ENCODE measurements at places on chromosomes 3 and 15.

DNA sequence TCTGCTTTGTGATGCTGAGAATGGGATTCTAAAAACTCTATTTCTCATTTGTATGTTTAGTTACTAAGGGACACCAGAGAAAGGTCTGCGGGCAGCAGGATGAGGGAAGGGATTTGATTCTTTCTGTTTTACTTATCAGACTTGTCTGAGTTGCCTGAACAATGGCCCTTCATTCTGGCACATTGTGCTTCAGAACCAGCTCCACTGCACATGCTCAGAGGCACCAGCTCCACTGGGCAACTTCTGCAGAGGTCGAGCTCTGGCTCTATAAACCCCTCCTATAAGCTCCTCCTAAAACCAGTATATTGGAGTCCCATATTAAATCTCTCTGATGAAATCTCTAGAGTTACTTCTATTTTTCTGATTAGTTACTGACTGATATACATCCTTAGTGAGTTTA is 453.2 kb upstream of the CDIN1 start:
- DNase-seq: no peak

GRCh38 chr3:88713233-88713691 is 394.2 kb upstream of the EPHA3 start:
- no peak for DNase-seq

GRCh38 chr15:59199626-59200465 is 6.8 kb upstream of the LDHAL6B start:
- DNase-seq: no peak

- no peak for DNase-seq
These were observed 397.2 kb downstream of the GAP43 start for GRCh38 chr3:116020495-116020894.

DNA sequence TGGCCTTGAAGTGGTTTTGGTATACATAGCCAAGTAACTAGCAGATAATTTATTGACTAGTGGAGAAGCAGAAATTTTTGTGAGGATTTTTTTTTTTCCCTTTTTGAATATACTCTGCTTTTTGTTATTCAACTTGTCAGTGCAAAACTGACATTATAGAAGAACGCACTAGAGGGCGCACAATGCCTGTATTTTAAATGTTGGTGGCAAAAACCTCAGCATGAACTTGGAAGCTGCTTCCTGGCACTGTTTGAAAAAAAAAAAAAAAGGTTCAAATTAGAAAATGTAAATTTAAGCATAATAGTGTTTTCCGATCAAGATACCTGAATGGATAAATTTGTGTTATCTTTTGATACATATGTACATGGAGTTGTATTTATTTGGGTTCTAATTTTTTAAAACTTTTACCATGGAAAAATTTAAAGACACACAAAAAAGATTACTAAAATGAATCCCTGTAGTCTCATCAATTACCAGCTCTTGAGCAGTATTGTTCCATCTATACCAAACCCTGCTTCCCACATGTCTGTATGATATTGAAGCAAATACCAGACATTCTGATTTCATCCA is 56.0 kb downstream of the SLC25A26 start:
- no peak for DNase-seq

- no peak for DNase-seq
These were observed 50.2 kb downstream of the SAMMSON start for GRCh38 chr3:70049761-70050160.

- DNase-seq: no peak
These were observed 140.6 kb upstream of the BHLHE40 start for GRCh38 chr3:4838621-4839022.

- DNase-seq: no peak
These were observed 213.3 kb upstream of the GBE1 start for GRCh38 chr3:81974751-81975150.

GRCh38 chr15:101368086-101368780 is 73.2 kb upstream of the SNRPA1 start:
- DNase-seq: no peak

- no peak for DNase-seq
These were observed 701.2 kb downstream of the NLGN1 start for GRCh38 chr3:174098746-174099145.
